ENCODE measurements at places on chromosomes 6 and 20. TPM values are rescaled to one million over a fixed set of nuclear protein-coding genes. Genes with fewer than 3 reads are reported as not detected.

GRCh38 chr6:21771626-21772320, 178.2 kb downstream of the SOX4 start:
- DNase-seq: no peak

- DNase-seq: peak; percentile 32
These were observed 108.5 kb downstream of the MAP3K4 start for GRCh38 chr6:161100072-161100471.

The KHDC1L gene
- 0.43 TPM for total RNA-seq

The SIRPA gene
- total RNA-seq: 3.9 TPM

DNA sequence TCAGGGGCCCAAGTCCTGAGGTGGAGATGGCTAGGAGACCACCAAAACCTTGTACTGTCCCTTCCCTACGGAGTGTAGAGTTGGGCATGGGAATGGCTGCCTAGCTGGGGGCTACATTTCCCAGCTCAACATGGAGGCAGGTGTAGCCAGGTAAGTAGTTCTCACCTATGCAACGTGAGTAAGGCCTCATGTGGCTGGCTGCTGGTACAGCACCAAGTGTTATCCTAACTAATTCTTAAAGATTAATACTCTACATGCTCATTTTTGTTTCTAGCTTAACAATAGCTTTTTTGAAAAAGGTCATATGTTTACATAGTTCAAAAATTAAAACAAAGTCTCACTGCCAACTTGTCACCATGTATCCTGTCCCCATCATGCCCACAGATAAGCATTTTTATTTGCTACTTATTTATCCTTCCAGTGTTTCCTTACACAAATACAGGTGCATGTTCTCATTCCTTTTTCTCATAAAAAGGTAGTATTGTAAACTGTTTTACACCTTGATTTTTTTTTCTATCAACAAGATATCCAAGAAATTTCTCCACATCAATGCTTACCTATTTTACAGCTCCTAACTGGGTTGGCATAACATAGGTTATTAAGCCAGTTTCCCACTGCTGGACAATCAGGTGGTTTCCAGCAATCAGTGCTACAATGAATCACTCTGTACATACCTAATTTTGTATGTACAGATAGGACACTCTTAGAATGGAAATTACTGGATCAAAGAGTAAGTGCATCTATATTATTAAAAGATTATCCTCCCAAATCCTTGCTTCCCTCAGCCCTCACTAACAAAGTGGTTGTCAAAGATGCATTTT, 25.5 kb downstream of the ABHD12 start:
- no peak for DNase-seq

- no peak for DNase-seq
These were observed 587 bp upstream of the BTN3A1 start for GRCh38 chr6:26401389-26401986.

DNA sequence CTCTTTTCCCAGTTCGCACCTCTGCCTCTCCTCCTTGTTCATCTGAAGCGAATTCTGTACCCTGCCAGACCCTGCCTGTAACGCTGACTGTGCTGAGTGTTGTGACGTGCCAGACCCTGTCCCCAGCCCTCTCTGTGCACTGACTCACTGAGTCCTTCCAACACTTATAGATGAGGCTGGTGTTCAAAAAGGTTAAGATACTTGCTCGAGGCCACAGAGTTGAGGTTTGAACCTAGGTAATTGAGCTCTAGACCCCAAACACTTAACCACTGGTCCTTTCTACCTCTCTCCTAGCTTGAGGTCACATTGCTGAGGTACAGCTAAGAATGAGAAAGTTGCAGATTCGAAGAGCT, 45.7 kb upstream of the NEDD9 start:
- no peak for DNase-seq

The CRISP2 gene
- not detected for total RNA-seq

The HLA-DPB1 gene
- 5.5 TPM for total RNA-seq

The GMPR gene
- total RNA-seq: 4.7 TPM

The ZSCAN23 gene
- 9.0 TPM for total RNA-seq

The TGM2 gene
- 2,020 TPM for total RNA-seq

- DNase-seq: peak; percentile 38
These were observed 22.3 kb downstream of the BNIP5 start for GRCh38 chr6:36314221-36315014.

DNA sequence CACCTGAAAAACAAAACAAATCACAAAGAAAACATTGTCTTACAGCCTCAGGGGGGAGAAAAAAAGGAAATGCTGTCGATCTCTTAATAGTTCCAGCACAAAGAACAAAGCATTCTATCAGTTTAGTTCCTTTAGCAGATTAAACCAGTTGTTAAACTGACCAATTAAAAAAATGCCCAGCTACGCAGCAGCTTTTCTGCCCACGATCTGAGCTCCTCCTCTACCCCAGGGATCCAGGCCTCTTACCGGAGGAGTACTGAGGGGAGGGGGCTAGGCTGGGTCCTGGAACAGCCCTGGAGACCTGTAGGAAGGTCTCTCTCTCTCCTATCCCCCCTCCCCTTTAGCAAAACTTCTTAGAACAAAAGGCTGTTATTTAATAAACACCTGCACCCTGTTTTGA, 13.4 kb downstream of the PTK7 start:
- DNase-seq: no peak

GRCh38 chr20:64176551-64176950, 12.3 kb downstream of the MYT1 start:
- no peak for DNase-seq

DNA sequence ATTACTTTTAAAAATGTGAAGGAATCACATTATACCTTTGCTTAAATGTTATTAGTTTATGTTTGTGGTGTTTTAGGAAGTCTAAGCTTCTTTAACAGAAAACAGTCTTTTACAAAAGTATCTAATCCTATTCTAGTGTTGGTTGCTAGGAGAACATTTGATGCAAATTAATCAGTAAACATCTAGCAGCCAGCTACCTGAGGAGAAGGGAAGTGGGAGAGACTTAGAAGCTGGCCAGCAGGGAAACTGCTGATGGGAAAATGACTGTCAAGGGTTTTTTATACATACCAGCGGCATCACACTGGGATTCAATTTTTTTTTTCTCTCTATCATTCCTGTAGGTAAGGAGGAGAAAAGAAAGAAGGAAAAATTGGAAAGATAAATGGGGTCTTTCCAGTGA, 686.0 kb upstream of the MMS22L start:
- DNase-seq: no peak

DNA sequence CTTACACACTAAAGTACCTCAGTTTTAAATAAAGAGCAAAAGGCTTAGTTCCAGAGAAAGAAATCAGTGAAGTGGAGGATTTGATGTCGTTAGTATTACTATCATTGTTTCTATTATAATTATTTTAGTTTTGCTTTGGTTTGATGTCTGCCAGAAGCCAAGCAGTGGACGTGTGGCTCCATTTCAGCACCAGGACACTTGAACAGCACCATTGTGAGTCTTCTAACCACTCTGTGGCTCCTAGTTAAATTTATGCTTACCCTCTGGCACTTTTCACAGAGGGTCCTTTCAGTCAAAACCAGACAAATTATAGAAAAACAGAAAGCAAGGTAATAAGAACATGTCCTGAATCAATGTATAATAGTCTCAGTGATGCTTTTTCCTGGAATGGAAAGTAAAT, 3.4 kb downstream of the COL9A1 start:
- DNase-seq: peak; percentile 16

The EIF6 gene
- total RNA-seq: 107 TPM

The SS18L1 gene
- total RNA-seq: 14.2 TPM

- DNase-seq: no peak
These were observed 101.8 kb downstream of the KLHL32 start for GRCh38 chr6:97026298-97026697.

GRCh38 chr6:131014080-131014776, 48.8 kb downstream of the EPB41L2 start:
- peak; percentile 64 for DNase-seq

The LTA gene
- not detected for total RNA-seq

GRCh38 chr6:116508527-116508926, 2.9 kb upstream of the CALHM5 start:
- DNase-seq: no peak

- no peak for DNase-seq
These were observed 39.6 kb downstream of the ZBTB2 start for GRCh38 chr6:151351731-151352130.

- peak; percentile 94 for DNase-seq
These were observed 139.0 kb downstream of the MTHFD1L start for GRCh38 chr6:151004383-151005024.

The KCNK16 gene
- not detected for total RNA-seq

- DNase-seq: peak; percentile 36
These were observed 112.4 kb downstream of the PRKN start for GRCh38 chr6:162615016-162615705.

DNA sequence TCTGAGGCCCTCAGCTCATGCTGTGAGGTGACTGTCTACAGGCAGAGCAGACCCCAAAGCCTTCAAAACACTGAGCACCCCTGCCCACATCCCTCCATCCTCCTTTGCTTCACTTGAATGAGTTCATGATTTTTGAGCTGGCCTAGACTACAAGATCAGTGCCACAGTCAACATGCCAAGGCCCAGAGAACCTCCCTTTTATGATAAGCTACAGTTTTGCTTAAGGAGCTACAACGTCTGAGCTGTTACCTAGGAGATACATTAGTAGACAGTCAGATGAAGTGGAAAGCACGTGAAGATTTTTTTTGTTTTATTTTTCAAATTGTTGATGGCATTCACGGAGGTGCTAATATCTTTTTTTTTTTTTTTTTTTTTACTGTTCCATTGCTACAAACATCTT, 139.0 kb downstream of the SOBP start:
- no peak for DNase-seq

The SLC35D3 gene
- not detected for total RNA-seq

DNA sequence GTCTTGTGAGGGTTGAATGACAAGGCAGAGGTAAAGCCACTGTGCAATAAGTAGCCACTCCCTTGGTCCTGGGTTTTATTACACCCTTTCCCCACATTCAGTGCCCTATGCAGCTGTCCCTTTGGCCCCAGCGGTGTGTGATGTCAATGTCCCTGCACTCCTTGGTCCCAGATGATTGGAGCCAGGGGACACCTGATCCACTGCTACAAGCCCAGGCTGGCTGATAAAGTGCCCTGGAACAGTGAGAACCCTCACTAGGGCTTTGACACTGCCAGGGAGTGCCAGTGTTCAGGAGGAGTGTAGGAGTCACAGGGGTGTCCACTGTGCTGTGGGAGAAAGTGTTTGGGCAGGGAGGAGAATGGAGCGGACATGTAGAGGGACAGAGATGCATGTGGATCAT, 30.4 kb downstream of the GABRR1 start:
- no peak for DNase-seq

The GRM1 gene
- total RNA-seq: not detected

DNA sequence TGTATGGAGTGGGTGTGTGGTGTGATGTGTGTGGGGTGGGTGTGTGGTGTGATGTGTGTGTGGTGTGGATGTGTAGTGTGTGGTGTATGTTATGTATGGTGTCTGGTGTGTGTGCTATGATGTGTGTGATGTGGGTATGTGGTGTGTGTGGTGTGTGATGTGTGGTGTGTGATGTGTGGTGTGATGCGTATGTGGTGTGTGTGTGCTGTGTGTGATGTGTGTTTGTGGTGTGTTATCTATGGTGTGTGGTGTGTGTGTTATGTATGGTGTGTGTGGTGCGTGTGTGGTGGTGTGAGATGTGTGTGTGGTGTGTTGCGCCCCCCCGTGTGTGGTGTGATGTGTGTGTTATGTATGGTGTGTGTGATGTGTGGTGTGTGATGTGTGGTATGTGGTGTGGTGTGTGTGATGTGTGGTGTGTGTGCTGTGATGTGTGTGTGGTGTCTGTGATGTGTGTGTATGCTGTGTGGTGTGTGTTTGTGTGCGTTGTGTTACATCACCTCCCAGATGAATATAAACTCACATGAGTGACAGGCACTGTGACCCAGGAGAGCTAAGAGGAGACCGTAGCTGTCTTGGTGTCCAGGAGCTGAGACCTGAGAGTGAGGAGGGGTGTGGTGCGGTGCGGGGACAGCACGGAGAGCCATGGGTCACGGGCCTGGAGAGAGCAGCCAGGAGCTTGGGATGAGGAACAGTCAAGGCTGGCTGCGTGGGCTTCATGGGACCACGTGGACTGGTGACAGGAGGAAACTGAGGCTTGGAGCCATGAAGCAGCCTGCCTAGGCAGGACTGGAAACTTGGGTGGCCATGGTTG, 8.8 kb downstream of the DLGAP4 start:
- no peak for DNase-seq

The NRSN1 gene
- not detected for total RNA-seq

DNA sequence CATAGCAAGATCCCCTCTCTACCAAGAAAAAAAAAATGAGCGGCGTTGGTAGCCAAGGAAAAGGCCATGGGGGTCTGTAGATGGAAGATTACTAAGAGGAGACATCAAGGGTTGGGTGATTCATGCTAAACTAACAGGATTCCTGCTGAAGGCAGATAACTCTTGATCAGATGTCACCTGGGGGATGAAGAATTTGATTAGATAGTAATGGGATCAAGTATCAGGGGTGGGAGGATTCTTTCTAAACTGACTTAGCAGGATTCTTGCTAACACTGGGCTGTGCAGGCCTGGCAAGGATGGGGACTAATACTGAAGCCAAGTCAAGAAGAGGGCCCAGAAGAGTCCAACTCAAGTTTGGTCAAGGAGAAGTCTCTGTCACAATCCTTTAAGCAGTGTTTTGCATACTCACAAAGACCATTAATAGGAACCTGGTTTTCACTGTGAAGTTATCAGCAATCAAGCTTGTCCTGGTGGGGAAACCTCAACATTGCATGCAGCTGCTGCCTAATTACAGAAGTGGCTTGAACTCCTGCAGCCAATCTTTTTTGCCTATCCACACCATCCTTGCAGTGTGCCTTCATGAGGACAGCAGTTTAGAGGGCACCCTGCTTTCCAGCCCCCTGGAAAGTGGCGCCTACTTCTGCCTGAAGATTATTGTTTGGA, 61.3 kb downstream of the ANKRD6 start:
- DNase-seq: no peak

The RBM38 gene
- 8.2 TPM for total RNA-seq

DNA sequence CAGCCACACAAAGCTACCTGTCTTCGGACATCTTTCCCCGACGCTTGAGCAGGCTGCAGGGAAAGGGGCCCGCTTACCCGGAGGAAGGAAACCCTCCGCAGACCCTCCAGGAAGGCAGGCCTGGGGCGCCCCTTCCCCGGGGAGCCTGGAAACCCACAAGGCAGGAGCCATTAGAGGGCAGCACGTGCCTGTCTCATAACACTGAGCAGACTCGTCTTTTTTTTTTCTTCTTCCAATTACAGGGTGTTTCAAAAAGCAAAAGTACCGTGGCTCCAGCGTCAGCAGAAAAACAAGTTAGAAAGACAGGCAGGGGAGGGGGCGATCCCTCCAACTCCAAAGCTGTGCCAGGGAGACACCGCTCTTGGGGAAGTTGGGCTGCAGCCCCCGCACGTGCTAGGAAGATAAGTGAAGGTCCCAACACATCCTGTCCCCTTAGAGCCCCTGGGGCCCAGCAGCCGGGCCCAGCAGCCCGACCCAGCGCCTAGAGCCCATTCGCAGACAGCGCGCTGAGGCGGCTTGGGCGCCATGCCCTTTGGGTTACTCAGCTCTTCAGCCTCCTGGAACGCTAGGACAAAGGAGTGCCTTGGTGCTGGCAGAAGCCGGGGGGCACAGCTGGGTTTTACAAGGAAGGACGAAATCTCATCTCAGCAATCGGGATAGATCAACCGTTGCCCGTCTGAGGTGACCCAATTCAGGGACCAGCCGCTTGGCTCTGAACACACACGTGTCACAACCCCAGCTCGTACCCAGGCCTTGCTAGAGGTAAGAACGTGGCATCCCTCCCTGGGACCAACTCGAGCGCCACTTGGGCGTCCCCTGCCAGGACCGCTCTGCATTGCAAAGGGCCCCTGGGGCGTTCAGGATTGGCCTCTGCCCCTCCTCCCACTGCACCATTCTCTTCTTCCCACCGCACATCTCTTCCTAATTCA, 136.3 kb downstream of the LY86 start:
- peak; percentile 82 for DNase-seq

The ADTRP gene
- total RNA-seq: 1.3 TPM

All from fibroblast of villous mesenchyme (primary cell).